ENCODE measurements at places on chromosomes 13 and 19. TPM values are rescaled to one million over a fixed set of nuclear protein-coding genes. Genes with fewer than 3 reads are reported as not detected.

SERPINE3 gene
- not detected for total RNA-seq

ATP4B gene
- total RNA-seq, result not detected

KIRREL2 gene
- total RNA-seq, result not detected

FFAR3 gene
- not detected for total RNA-seq

TGFBR3L gene
- total RNA-seq, result not detected

DPF1 gene
- not detected for total RNA-seq

ZNF606 gene
- total RNA-seq, result 4.0 TPM

ABCA7 gene
- 97.6 TPM for total RNA-seq

PNMA8B gene
- 3.2 TPM for total RNA-seq

NCAN gene
- not detected for total RNA-seq

ZNF284 gene
- 1.4 TPM for total RNA-seq

PSG7 gene
- total RNA-seq, result not detected

PPM1N gene
- total RNA-seq, result 2.9 TPM

CD33 gene
- 2.1 TPM for total RNA-seq

KCNJ14 gene
- total RNA-seq, result 4.2 TPM

VSTM2B gene
- total RNA-seq, result not detected

C1QTNF9B gene
- not detected for total RNA-seq

MAST1 gene
- 3.0 TPM for total RNA-seq

UBA52 gene
- 777 TPM for total RNA-seq

ARRDC5 gene
- total RNA-seq, result not detected

MEIS3 gene
- 2.9 TPM for total RNA-seq

CEACAM16 gene
- total RNA-seq, result not detected

FPR3 gene
- 1.9 TPM for total RNA-seq

SLC10A2 gene
- total RNA-seq, result not detected

ZNF98 gene
- 1.9 TPM for total RNA-seq

CHST8 gene
- total RNA-seq, result 0.36 TPM

PABPC3 gene
- 0.51 TPM for total RNA-seq

RASIP1 gene
- total RNA-seq, result 6.8 TPM

SIRT6 gene
- 28.1 TPM for total RNA-seq

LILRA1 gene
- not detected for total RNA-seq

TSSK6 gene
- 2.7 TPM for total RNA-seq

ZNF846 gene
- total RNA-seq, result 12.6 TPM

ANKLE1 gene
- total RNA-seq, result 2.5 TPM

OR1M1 gene
- total RNA-seq, result not detected

RCBTB2 gene
- 4.5 TPM for total RNA-seq

FPR1 gene
- 1.7 TPM for total RNA-seq

EFNA2 gene
- total RNA-seq, result not detected

KLK14 gene
- 6.6 TPM for total RNA-seq

ZIM2 gene
- total RNA-seq, result not detected

ZNF491 gene
- 1.4 TPM for total RNA-seq

PCP2 gene
- 1.6 TPM for total RNA-seq

SELENOV gene
- total RNA-seq, result not detected

PEPD gene
- 63.6 TPM for total RNA-seq

FBN3 gene
- 0.17 TPM for total RNA-seq

GNG7 gene
- 2.2 TPM for total RNA-seq

NXNL1 gene
- not detected for total RNA-seq

PLK5 gene
- total RNA-seq, result 1.2 TPM

CD209 gene
- total RNA-seq, result 1.6 TPM

PPP2R1A gene
- total RNA-seq, result 214 TPM

FCAR gene
- 0.87 TPM for total RNA-seq

IGSF23 gene
- total RNA-seq, result not detected

Measured in suprapubic skin (tissue), 4 donors.